Fibroblast of pulmonary artery (primary cell): ENCODE measurements at places on chromosomes 5 and 9.

GRCh38 chr5:39466846-39467245, 42.1 kb upstream of the DAB2 start:
- DNase-seq, result no peak

GRCh38 chr5:92795633-92796032, 785.4 kb downstream of the NR2F1-AS1 start:
- no peak for DNase-seq

DNA sequence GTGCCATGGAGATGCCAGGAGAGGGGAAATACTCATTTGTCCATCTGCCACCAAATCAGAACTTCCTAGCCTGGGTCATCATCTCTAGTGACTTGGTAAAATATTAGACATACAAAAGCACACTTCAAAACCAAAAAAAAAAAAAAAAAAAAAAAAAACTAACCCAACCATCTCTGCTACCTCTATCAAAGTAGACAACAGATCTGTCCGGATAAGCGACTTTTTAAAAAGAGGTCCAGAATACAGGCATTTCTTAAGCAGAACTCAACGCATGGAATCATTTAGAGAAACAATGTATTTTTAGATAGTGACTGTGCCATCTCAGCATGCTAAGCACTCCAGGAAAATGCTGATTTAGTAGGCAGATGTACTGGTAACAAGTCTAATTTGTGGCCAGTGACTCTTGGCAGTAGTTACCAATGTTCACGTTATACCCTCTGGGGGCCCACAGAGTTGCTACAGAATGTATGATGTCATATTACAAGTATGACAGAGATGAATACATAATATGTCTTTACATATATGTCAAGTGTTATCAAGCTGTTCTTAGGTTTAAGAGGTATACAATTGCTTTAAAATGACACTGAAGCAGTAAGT, 107.8 kb downstream of the SMIM23 start:
- DNase-seq, result peak; percentile 65

DNA sequence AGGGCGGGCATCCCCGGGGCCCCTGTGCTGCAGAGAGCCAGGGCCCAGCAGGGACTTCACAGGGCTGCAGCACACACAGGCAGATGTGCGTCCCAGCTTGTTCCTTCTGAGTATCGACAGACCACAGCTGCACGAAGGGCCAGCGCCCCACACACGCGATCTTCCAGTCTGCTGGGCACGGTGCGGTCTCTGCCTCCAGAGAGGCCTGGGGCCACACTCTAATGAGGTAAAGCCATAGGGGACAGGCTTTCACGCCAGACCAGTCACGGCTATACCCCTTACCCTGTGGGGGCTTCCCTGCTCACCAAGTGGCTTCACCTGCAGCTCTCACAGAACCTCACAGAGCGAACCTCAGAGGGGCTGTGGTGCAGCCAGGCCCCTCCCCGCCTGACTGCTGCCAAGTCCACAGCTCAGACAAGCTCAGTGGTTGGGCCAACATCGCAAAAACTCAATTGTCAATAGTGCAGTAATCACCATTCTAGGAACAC, 82.2 kb downstream of the SHB start:
- no peak for DNase-seq

DNA sequence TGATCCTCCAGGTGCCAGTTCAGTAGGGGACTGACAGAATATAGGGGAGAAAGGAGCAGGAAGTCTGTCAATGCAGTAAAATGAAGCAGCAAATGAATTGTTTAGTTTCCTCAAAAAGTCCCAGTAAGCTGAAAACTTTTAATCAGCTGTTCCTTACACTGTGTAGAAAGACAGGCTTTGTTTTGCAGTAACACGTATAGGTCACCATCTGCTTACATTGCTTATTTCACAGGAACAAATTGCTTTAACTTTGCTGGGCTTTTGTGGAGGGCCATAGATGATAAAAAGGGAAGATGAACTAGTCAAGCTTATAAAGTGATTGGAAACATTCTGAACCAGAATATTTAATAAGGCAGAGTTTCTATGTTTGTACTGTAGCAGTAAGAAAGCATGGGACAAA, 331.3 kb upstream of the RFX3 start:
- no peak for DNase-seq

GRCh38 chr9:123997665-123998277, 13.8 kb upstream of the LHX2 start:
- peak; percentile 13 for DNase-seq

GRCh38 chr5:71782393-71782770, 63.3 kb downstream of the CARTPT start:
- DNase-seq, result no peak

- DNase-seq, result peak; percentile 26
These were observed 118.8 kb upstream of the VLDLR start for GRCh38 chr9:2502760-2503159.

- DNase-seq, result no peak
These were observed 71.4 kb downstream of the RAPGEF6 start for GRCh38 chr5:131563434-131564228.

DNA sequence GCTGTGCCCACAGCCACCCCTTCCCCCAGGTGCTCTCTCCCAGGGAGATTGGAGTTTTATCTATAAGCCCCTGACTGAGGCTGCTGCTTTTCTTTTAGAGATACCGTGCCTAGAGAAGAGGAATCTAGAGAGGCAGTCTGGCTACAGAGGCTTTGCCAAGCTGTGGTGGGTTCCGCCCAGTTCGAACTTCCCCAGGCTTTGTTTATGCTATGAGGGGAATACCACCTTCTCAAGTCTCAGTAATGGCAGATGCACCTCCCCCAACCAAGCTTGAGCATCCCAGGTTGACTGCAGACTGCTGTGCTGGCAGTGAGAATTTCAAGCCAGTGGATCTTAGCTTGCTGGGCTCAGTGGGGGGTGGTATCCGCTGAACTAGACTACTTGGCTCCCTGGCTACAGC, 157.4 kb downstream of the CAAP1 start:
- DNase-seq, result no peak

- no peak for DNase-seq
These were observed 143.3 kb downstream of the TTLL11 start for GRCh38 chr9:121949766-121950165.

DNA sequence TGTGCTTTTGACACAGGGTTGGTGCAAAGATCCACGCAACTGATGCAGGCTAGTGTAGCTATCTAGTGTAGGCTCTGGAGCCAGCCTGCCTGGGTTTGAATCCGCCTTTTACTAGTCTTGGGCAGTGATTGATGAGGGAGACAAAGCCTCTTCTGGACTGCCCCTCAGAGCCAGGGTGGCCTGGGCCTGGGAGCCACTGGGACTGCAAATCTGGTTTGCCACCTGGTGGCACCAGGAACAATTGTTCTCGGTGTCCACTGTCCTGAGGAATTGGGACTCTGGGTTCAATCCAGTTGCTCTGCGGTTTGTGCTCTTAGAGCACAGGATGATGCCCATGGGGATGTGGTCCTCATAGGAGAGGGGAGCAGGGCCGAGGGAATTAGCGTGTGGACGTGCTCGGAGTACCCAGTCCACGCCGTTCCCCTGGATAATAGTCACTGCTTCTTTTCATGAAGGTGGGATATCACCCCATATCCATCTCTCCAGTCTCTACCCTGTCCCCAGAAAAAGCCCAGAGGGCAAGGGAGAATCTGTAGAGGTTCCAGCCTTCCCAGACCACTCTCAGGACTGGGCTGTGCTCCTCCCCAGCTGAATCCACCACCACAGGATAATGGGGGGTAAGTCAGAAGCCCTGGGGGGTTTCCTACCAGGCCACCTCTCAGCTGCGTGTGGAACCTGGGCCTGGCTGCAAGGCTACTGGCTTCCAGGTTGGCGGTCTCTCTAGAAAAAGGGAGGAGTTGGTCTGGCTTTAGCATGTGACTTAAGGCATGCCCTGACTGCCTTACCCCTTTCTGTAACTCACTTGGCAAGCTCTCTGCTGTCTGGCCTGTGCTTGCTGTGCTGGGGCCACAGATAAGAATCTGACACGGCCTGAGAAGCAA, 1.9 kb downstream of the B4GALT7 start:
- DNase-seq, result no peak

- no peak for DNase-seq
These were observed 5.9 kb upstream of the GADD45G start for GRCh38 chr9:89598926-89599325.
